Left kidney (tissue), 8 donors: ENCODE measurements at places on chromosomes 3 and 15. TPM values are rescaled to one million over a fixed set of nuclear protein-coding genes. Genes with fewer than 3 reads are reported as not detected.

Gene CELF6
- 5.1 TPM for polyA plus RNA-seq

Gene VEPH1
- polyA plus RNA-seq, result 56.0 TPM

Gene CHRNA3
- polyA plus RNA-seq, result 1.7 TPM

Gene CCRL2
- 1.2 TPM for polyA plus RNA-seq

Gene EDEM1
- 25.7 TPM for polyA plus RNA-seq

Gene ROPN1
- polyA plus RNA-seq, result 0.25 TPM

Gene GRAMD2A
- polyA plus RNA-seq, result 10.6 TPM

Gene CCR3
- polyA plus RNA-seq, result not detected

Gene SEMA6D
- 41.4 TPM for polyA plus RNA-seq

Gene FBXL22
- 1.7 TPM for polyA plus RNA-seq

Gene CLEC3B
- polyA plus RNA-seq, result 11.9 TPM

Gene FBLN2
- polyA plus RNA-seq, result 17.9 TPM

Gene KLF15
- polyA plus RNA-seq, result 11.3 TPM

Gene METTL6
- polyA plus RNA-seq, result 32.8 TPM

Gene ERC2
- polyA plus RNA-seq, result 3.9 TPM

- no peak for DNase-seq
Measured at GRCh38 chr15:52134502-52135144, 22.0 kb upstream of the BCL2L10 start.

- no peak for DNase-seq
Measured at GRCh38 chr3:86969500-86970189, 21.3 kb downstream of the VGLL3 start.

GRCh38 chr3:117616227-117616626 lies 906.6 kb downstream of the TUSC7 start:
- DNase-seq, result no peak

DNA sequence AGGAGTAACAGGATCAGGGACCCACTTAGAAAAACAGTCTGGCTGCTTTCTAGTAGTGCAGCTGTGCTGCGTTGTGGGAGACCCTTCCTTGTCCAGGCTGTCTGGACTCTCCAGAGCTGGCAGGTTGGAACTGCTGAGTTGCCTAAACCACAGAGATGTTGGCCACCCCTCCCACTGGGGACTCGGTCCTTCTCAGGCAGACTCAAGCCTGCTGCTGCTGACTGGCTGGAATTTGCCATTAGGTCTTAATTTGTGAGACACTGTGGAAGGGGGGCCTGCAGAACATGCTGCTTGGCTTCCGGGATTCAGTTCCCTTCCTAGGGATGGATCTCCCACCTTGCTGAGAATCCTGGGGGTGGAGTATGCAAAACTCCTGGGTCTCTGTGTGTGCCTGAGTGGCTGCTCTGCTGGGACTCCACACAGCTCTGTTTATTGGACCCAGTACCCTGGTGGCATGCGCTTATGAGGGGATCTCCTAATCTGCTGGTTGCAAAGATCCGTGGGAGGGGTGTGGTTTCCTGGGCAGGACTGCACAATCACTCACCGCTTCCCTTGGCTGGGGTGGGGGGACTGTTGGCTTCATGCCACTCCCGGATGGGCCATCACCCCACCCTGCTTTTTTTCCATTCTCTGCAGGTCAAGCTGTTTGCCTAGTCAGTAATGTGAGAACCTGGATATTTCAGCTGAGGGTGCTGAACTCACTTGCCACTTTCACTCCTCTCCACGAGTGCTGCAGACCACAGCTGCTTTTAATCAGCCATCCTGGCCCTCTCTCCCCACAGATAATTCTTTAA lies 150.5 kb downstream of the CFAP20DC start:
- peak; percentile 8 for DNase-seq

- DNase-seq, result no peak
Measured at GRCh38 chr3:16658925-16659793, 53.9 kb upstream of the DAZL start.

DNA sequence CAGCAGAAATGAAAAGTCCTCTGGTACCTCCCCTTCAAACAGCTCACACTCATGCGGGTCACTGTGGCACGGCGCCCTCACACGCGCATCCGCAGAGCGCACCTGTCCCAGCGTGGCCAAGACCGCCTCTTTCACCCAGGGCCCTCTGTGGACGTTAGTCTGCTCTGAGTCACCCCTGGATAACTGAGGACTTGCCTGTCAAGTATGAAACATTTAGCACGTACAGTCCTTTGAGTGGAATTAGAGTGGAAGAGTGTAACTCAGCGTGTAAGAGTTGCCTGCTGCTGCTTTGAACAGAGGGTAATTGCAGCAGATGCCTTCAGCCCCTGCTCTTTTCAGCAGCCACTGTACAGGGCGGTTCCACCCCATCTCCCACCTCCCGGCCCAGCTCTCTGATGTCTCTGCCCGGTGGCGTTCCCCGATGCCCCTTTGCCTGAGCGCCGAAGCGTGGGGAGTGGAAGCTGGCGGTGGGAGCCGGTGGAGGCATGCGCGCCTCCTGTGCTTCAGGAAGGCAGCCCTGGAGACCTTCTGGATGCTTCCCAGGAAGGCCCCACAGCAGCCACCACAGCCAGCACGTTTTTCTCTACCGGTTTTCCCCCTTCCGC lies 23.0 kb downstream of the CPN2 start:
- DNase-seq, result no peak

GRCh38 chr3:114866430-114866829 lies 280.7 kb downstream of the ZBTB20 start:
- DNase-seq, result no peak

DNA sequence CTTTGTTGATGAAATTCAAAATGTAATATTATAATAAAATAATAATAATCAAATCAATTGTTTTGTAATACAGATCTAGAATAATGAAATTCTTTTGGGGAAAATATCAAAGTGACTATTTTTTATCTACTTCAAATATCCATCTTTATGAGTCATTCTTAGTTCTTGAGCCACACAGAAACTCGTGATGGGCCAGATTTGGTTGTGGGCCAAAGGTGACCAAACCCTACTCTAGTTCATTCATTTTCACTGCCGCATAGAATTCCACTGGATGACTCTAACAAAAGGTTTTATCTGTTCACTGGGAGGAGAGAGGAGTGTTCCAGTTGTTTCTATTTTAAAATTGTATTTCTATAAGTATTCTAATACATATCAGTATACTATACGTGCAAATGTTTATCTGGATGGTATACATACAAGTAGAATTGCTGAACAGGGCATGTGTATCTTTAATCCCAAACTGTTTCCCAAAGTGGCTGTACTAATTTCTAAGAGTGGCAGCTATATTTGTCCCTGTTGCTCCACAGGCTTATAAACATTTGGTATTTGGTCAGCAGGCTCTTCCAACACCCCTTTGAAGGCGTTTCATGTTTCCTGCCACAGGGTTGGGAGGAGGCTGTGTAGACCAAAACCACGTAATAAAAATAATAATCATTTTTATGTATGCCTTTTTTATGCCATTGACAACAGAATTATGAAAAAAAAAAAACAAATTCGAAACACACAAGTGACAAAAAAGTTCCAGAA lies 7.3 kb upstream of the RTP3 start:
- DNase-seq, result no peak

- no peak for DNase-seq
Measured at GRCh38 chr15:100703032-100703578, 100.7 kb downstream of the ASB7 start.

DNA sequence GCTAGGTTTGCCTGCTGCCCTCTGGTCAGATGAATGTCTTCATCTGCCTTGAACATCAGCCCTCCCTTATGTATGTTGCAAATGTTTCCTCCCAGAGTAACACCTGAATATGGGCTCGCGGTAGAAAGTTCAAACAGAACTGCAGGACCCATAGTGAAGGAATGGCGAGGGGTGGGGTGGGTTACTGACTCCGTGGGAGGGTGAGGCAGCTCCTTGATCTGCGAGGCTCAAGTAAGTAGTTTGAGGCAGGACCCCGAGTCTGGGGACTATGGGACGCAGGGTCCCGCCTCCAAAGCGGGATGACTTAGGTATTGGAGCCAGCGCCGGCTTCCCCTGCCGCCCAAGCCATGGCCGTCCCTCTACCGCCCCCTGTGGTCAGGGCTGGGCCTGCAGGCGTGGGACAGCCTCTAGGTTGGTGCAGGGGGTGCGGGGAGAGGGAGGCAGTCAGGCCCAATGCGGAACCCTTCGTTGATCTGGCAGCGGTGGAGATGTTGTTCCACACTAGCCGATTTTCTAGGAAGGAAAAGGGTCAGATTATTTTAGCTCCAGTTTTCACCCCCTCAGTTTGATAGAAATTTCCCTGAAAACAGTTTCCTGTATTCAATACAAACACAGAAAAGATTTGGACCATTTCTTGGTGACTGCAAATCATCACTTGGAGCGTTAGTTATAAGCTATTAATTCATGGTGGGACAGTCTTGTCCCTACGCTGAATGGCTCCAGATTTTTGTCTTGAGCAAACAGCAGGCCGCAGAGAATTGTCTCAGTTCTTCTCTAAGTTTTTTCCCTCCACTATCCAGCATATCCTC lies 72.3 kb downstream of the CORO2B start:
- peak; percentile 46 for DNase-seq

- no peak for DNase-seq
Measured at GRCh38 chr3:46693038-46693891, at the start of gene ALS2CL. TSS of gene ALS2CL (minus strand) at chr3:46693679. CDS start at chr3:46689440, 4,239 bp downstream.

DNA sequence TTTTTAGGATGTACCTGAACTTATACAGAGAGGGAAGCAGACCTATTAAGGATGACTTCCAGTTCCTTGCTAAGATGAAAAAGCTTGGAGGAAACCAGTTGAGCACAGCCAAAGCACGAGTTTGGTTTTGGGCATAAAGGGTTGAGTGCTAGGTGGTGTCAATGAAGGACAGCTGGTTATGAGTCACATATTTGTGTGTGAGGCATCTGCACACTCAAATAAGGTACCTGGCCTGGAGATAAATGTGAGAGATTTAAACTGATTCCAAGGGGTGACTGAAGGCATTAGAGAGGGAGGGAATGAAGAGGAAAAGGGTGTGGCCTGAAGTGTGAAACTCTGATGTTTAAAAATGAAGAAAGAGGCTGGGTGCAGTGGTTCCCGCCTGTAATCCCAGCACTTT lies 486.7 kb downstream of the DIPK2A start:
- no peak for DNase-seq

GRCh38 chr3:39497753-39498152 lies 30.3 kb downstream of the MOBP start:
- no peak for DNase-seq

DNA sequence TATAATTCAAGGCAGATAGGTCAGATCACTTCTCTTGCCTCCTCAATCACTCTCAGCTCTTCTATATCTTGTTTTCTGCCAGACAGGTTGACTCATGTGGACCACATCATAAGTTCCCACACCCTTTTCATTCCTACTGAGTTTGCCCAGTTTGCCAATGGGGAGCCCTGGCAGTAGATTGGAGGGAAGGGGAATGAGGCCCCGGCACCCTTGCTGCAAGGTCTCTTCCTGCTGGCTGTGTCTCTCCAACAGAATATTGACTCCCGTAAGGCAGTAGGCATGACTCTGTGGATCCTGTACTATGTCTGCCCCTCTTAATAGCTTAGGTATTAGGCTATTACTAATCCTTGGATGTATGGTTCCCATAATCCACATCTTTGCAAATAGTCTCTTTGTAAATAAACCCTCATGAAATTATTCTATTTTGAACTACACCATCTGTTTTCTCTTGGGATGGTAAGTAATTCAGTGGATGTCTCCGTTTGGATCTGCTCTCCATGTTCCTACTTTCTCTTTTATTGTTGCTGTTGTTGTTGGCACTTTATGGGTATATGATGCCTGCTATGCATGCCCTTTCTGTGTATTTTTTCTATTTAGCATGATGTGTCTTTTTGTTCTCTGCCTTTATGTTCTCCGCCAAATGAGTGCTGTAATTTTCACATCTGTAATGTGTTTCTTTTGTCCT lies 65.5 kb upstream of the DCBLD2 start:
- no peak for DNase-seq

DNA sequence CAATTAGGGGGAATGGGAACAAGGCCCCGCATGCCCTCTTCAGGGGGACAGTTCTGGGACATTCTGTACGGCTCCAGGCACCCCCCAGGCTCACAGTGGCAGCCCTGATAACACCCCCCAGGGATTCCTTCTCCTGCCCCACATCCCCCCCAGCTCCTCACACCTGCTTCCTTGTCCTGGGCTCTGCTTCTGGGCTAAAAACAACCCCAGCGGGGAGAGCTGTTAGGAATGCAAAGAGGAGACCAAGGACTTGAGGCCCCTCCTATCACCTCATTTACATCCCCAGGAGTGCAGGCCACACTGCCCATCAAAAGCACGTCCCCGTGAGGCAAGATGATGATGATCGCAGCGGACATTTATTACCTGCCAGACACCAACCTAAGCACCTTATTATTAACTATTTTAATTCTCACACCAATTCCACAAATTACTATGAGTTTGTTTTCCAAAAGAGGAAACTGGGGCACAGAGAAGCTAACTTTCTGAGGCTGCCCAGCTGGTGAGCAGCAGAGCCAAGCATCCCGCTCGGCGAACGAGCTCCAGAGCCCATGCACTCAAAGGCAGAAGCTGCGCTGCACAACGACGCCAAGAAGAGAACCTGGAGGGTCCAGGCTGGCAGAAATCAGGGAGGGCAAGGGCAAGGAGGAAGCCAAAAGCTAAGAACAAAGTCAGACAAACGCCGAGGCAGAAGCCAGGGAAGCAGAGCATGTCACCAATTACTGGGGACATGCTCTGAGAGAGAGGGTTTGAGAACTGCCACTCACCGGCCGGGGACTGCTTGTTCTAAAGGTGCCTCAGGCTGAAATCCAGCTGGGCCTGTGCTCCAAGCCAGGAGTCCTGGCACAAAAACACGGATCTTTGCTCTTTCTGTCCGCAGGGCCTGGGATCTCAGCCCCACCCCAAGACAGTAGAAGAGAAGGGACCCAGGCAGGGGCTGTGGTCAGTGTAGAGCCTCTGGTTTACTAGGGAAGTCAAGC lies 76.2 kb upstream of the NSMCE3 start:
- DNase-seq, result no peak

DNA sequence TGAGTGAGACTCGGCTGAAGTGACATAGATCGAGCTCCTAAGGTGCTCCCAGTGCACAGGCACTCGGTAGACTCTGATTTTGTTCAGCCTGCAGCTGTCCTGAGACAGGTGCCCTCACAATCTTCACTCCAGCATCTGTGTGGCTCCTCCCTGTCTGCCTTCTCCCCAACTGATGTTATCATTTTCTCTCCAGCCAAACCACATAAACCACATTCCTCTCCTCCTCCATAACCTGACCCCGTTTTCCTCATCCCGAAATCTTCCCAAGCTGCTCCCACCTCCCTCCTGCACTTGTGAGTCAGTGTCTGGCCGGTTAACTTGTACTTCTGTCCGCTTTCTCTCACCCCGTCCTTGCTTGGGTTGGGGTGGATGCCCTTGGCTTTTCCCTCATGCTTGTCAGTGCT lies 93.3 kb upstream of the HACD2 start:
- DNase-seq, result no peak

- DNase-seq, result no peak
Measured at GRCh38 chr15:77475001-77475400, 54.3 kb downstream of the HMG20A start.

DNA sequence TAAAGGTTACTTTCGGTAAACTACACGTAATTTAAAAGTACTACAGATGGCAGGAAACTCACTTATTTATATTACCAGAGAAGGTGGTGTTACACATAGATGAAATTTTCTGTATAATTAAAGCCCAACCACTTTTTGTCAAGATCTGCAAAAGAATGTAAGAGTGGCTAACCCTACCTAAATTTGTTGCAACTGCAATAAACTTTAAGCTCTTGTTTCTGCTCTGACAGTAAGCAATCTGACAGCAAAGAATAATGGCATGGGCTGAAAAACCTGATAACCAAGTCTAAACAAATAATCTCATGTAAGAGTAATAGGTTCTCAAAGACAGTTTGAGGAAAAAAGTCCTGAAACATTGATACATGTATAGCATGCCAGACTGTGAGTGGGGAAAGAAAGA lies 897.3 kb downstream of the TUSC7 start:
- no peak for DNase-seq
